ENCODE measurements at places on chromosomes 4 and X.

GRCh38 chr4:139567159-139567870 lies 11.3 kb upstream of the SETD7 start:
- no peak for DNase-seq

- DNase-seq, result no peak
These were observed 60.7 kb upstream of the RAPGEF2 start for GRCh38 chr4:159042097-159042605.

DNA sequence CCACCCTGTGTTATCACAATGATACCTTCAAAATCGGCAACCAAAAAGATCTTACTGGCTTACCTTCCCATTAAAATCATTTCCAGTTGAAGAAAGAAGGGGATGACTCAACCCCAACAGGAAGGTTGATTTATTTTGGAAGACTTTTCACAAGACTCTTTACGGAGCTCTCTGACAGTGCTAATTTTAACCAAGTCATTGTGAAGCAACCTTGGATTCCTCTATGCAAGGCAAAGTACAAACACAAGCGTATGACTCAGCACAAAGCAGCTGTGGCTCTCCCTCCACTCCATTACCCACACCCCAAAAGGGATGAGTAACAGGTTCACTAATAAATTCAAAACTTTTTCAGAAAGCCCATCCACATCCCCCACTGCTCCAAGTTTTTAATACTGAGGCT lies 213.8 kb upstream of the FGF13 start:
- DNase-seq, result no peak

DNA sequence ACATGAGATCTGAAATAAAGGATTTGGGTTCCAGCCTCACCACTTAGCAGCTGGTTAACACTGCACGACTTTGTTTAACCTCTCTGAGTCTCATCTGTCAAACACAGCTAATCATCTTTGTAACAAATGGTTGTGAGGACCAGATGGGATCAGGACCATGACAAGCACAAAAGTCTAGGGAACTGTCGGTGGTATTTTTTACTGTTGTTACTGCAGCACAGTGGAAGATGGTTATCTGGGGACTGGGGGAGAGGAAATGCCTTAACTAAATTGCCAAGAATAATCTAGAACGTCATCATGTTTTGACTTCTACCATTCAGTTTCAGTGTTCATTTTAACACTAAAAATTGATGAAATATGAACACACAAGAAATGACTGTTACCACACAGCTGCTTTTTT lies 99.5 kb downstream of the ADGRA3 start:
- no peak for DNase-seq

DNA sequence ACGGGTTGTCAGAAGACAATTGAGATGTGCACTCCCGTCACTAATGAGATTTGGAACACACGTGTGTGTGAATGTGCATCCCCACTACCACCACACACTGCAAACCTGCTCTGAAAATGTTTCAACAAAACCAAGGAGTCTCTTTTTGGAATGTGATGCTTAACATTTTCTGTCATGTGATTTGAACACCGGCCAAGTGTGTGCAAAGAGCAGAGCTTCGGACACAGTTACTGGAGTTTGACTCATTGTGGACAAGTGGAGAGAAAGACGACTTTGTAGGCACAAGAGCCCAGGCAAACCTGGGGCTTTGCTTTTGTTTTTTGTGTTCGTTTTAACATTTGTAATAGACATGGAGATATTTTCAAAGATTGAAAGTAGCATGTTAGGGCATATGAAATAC lies 49.2 kb downstream of the CCKAR start:
- DNase-seq, result no peak

- no peak for DNase-seq
These were observed 104.8 kb upstream of the CXCL13 start for GRCh38 chr4:77500801-77501200.

DNA sequence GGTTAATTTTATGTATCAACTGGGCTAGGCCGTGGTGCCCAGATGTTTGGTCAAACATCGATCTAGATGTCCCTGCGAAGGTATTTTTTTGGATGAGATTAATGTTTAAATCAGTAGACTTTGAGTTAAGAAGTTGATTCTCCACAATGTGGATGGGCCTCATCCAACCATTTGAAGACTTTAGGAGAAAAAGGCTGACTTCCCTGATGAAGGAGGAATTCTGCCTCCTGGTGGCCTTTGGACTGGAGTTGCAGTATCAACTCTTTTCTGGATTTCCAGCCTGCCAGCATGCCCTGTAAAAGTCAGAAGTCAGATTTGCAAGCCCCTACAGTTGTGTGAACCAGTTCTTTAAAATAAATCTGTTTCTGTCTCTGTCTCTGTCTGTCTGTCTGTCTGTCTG lies 91.4 kb downstream of the STK32B start:
- DNase-seq, result no peak

All from stimulated activated CD4-positive, alpha-beta T cell treated with anti-CD3 and anti-CD28 coated beads, Interleukin-1b, Interleukin-23, amount 100 ng/mL, for 48 hours (primary cell).